Mesendoderm (in vitro differentiated cells): ENCODE measurements at places on chromosomes 13 and 19.
A peak's percentile ranks its signal among the peaks of the same experiment; 100 is the strongest.

GRCh38 chr19:40326201-40326600 lies 22.0 kb downstream of the C19orf47 start:
- no peak for DNase-seq

DNA sequence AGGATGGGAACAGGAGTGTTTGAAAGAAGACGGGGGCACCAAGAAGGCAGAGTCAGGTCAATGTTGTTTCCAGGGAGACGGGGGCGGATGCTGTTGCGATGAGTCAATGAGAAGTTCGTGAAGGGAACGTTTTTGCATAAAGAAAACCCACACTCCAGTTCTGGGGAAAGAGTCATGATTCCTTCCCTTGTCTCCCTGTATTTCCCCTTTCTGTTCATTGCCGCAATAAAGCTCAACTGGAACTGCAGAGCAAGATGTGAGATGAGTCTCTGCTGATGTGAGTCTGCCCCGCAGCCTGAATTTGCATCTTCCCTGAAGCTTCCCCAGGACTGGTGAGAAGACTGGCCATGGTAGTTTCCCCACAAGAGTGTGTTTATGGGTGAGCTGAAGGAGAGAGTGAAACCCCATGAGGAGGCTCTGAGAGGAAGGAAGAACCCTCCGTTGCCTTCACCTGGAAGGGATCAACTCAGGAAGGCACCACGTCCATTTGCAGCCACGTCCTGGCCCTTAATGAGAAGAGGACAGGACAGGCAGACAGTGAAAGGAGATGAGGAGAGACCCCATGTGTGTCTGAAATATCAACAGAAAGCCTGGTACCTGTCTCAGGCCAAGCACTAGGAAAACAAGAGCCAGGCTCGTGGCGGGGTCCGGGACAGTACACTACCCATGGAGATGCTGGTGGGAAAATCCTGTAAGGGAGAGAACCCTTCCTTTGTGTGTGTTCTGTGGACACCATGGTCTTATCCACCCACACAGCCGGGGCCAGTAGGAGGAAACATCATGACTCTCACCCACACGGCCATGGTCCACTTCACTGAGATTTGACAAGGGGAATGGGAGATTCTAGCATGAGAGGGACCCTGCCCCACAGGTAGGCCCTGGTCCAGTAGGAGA lies 13.7 kb downstream of the LILRA1 start:
- no peak for DNase-seq

GRCh38 chr19:17997969-17998826 lies 9.8 kb upstream of the ARRDC2 start:
- DNase-seq: peak; percentile 47

- DNase-seq: no peak
Measured at GRCh38 chr19:16506961-16507360, 10.8 kb downstream of the C19orf44 start.

DNA sequence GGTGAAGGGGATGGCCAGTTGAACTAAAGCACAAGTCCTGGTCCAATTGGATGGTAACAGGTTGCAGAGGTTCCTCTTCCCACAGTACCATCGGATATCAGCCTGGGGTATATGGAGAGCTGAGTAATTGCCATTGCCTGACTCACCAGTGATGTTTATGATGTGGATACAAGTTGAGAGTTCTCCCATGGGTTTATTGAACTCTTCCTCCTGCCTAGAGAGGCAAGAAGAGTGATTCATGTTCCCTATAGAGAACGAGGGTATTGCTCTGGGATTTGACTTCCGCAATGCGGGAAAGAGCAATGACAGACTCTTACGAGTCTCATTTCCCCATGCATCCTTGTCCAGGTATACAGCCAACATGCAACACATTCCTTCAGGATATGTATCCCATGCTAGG lies 111.3 kb upstream of the PCDH9 start:
- DNase-seq: no peak

DNA sequence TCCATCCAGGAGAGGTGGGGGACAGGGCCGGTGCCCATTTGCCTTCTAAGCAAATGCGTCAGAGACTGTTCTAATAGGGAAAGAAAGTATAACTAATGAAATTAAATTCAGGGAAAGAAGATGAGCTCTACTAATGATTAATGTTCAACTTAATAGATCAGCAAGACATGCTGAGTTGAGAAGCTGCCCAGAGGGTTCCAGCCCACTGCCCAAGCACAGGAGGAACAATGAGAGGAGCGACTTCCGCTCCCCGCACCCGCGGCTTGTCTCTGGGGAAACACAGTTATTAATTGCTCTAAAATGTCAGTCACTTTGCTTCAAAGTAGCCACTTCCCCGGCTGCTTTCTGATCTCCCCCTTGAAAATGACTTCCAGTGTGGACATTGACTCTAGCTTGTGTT lies 331.3 kb downstream of the UQCRFS1 start:
- no peak for DNase-seq

- no peak for DNase-seq
Measured at GRCh38 chr13:73984201-73984600, 150.0 kb downstream of the KLF12 start.

DNA sequence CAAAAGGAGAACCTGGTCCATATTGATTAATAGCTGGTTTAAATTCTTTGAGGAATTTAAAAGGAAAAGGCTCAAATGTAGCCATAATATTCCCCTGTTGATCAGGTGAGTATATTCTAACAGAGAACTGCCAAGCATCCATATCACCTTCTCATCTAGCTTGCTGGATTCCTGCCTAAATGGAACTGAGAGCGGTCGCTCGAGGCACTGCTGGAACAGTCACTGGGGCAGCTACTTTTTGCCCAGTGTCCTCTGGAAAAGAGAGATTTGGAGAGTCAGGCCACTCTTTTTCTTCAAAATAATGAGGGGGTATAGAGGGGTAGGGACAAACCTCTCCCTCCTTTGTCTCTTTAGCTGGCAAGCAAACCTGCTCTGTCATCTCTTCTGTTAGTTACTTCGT lies 19.5 kb upstream of the IL17D start:
- no peak for DNase-seq

DNA sequence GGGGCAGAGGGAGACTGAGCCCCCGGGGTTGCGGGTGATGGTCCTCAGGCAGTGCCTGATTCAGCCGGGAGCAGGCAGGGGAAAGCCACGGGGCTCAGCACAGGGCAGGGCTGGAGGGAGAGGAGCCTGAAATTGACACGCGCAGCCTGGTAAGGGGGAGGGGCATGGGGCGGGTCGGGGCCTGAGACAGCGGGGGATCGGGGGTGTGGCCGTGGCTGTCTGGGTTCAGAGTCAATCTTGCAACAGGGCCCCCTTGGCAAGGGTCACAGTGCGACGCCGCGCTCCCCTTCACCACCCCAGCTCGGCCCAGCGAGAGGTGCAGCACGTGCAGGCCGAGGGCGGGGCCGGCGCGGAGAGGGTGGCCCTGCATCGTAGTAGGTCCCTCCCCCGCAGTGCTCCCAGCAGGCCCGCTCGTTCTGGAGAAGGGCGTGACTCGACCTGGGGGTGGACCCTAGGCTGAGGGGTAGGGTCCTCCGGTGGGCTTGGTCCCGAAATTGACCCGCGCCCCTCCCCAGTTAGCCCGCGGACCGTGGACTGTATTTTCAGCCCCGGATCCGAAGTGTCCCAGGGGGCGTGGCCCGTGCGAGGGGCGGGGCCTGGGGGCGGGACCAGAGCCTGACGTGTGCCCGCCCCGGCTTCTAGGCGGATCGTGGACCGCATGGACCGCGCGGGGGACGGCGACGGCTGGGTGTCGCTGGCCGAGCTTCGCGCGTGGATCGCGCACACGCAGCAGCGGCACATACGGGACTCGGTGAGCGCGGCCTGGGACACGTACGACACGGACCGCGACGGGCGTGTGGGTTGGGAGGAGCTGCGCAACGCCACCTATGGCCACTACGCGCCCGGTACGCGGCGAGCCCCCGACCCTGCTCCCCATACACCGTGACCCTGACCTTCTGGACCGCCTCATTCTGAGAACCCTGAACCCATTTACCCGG lies 6.0 kb downstream of the RCN3 start:
- DNase-seq: peak; percentile 75

GRCh38 chr19:35066691-35067563 lies 25.4 kb downstream of the HPN start:
- peak; percentile 97 for DNase-seq

GRCh38 chr13:79427265-79427664 lies 21.2 kb upstream of the RBM26 start:
- DNase-seq: no peak

DNA sequence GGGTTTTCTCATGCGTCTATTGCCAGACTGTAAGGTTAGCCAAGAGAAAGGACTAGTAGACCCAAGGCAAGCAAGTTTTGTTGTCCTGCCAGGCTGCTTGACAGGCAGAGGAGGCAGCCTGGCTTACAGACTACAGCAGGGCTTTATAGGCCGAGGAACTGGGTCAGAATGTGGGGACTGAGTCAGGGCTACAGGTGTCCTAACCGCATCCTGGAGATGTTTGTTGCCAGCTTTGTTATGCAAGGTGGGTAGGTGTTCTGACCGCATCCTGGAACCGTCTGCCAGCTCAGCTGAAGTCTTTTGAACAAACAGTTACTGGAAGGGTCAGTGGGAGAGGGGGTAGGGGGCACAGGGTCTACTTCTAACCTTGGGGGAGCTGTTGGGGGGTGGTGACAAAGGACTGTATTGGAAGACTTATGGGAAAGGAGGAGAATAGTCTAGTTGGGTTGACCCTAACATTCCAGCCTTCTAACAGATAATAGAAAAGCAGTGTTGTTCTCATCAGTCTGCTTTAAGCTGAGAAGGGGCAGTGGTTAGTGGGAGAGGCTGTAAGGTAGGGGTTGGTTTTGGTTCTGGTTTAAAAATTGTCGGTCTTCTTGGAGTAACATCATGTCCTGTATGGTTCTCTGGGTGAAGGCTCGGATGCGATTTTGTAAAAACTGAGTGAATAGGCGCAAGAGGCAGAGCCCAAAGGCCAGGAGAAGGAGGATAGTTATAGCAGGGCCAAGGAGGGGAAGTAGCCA lies 913.8 kb upstream of the SLITRK5 start:
- DNase-seq: peak; percentile 6

DNA sequence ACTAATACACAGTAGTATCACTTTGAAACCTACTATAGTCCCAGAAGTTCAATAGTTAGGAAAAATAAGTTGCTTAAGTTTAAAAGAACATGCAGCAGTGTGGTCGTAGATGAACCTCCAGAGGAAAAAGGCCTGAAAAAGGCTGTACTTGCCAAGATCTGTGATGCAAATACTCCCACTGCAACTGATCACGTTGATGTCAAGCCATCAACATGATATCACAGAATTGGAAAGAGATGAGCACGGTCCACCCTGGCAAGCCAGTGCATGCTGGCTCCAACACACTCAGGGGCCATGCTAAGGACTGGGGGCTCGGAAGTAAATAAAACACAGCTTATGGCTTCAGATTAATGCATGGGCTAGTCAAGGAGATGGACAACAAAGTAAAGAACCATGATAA lies 71.8 kb upstream of the LRCH1 start:
- DNase-seq: no peak

DNA sequence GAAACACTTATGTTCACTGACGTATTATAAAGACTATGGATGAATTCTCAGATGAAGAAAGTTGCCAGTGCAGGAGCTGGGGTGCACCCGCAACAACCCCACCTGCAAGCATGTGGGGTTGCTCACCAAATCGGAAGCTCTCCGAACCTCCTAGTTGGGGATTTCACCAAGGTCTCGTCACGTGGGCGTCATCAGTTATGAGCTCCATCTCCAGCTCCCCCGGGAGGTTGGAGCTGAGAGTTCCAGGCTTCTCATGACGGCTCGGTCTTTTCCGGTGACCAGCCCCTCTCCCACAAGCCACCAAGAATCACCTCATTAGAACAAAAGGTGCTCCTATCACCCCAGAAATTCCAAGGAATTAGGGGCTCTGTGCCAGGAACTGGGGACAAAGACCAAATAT lies 46.1 kb upstream of the TUBGCP3 start:
- no peak for DNase-seq

DNA sequence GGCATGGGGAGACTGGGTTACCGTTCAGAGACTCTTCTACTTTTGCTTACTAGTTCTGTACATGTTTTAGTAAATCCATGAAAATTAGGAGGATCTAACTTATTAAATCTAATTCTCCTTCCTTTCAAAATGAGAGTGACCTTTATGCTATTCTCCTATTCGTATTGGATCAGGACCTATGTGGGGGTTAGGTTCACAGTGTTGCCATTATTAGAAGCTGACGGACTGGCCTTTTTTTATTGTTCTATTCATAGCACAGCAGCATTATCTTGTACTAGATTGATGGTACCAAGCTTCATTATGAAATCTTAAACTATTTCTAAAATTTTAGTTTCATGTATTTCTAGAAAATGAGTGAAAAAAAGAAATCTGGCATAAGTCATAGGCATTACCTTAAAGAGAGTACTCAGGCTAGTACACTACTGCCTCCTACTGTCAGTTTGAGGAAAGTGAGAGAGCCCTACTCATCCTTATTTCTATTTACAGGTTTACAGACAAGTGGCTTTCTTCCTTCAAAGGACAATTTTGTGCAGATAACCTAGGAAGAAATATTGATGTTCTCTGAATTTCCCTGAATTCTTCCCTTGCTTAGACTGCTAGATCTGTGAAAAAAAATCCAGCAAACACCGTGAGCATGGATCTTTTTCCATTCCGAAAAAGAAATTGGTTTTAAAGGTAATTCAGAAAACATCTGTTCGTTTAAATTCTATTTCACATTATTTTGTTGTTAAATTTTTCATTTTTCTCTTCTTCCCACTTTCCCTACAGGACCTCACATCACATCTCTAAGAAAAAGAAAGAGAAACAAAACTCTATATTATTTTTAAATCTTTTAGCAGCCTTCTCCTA lies 485.5 kb downstream of the DIAPH3 start:
- peak; percentile 64 for DNase-seq

DNA sequence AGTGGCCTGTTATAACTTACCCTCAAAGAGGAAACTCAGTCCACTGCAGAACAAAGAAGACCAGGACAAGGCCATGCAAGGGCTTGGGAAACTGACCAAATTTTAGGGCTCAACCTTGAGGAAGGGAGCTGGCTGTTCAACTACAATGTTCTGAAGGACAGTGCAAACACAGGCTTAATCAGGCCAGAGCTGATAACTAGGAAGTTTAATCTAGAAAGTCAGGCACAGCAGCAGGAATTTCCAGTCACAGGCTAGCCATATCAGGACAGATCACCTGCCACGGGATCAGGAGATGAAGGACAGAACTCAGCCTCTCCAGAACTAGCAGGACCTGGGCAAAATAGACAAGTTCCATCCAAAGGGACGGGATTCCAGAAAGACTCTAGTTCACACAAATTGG lies 89.4 kb downstream of the ENOX1 start:
- DNase-seq: no peak

DNA sequence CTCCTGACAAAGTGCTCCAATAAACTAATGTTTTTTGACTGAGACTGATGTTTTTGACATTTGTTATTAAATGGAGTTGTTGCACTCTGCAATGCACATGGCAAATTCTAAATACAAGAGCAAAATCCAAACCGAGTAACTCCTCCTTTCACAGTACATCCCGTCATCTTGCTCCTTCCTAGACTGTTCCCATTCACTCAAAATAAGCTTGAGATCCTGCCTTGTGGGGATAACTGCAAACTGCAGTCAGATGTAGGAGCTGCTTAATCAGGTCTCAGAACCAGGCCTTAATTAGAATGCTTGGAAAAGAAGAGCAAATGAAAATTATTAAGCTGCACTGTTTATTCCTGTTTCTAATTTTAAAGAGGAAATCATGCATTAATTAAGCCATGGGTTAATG lies 134.8 kb upstream of the SPRY2 start:
- DNase-seq: peak; percentile 37

GRCh38 chr13:67318398-67318797 lies 88.3 kb upstream of the PCDH9 start:
- DNase-seq: no peak
